Stimulated activated CD4-positive, alpha-beta T cell treated with anti-CD3 and anti-CD28 coated beads, Interleukin-2, amount 100 ng/mL, for 24 hours (primary cell): ENCODE measurements at places on chromosomes 3 and 15.
A peak's percentile ranks its signal among the peaks of the same experiment; 100 is the strongest.

GRCh38 chr3:98529856-98530459 is 1.8 kb upstream of the GPR15 start:
- no peak for DNase-seq

- peak; percentile 96 for DNase-seq
Measured at GRCh38 chr3:114290911-114291901, 2.6 kb upstream of the TIGIT start.

- DNase-seq: no peak
Measured at GRCh38 chr3:71492566-71492965, 91.0 kb downstream of the FOXP1 start.

- no peak for DNase-seq
Measured at GRCh38 chr3:30493911-30494311, 112.5 kb upstream of the TGFBR2 start.

- no peak for DNase-seq
Measured at GRCh38 chr3:41940393-41940792, 21.5 kb downstream of the ULK4 start.

DNA sequence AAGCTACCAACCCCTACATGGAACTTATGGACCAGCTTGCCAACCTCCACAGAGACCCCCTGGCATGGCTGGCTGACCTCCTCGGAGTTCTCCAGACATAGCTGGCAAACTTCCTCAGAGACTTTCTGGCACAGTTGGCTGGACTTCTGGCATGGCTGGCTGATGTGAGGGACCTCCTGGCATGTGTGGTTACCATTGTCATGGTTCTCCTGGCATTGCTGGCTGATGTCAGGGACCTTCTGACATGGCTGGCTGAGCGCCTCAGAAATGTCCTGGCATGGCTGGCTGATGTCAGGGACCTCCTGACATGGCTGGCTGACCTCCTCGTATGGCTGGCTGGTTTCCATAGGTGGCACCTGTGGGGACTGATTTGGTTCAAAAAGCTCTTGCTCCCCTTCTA is 17.5 kb downstream of the MAP1A start:
- no peak for DNase-seq

- no peak for DNase-seq
Measured at GRCh38 chr3:156317462-156318074, 197.2 kb downstream of the KCNAB1 start.

- no peak for DNase-seq
Measured at GRCh38 chr15:42403389-42403788, 44.1 kb downstream of the CAPN3 start.

GRCh38 chr3:8069471-8069870 is 432.2 kb upstream of the LMCD1 start:
- no peak for DNase-seq

GRCh38 chr3:59308684-59309083 is 258.9 kb upstream of the CFAP20DC start:
- no peak for DNase-seq
